ENCODE measurements at places on chromosomes 4 and X. TPM values are rescaled to one million over a fixed set of nuclear protein-coding genes. Genes with fewer than 3 reads are reported as not detected.

XAGE1B gene
- not detected for total RNA-seq

FRAS1 gene
- 7.1 TPM for total RNA-seq

DNA sequence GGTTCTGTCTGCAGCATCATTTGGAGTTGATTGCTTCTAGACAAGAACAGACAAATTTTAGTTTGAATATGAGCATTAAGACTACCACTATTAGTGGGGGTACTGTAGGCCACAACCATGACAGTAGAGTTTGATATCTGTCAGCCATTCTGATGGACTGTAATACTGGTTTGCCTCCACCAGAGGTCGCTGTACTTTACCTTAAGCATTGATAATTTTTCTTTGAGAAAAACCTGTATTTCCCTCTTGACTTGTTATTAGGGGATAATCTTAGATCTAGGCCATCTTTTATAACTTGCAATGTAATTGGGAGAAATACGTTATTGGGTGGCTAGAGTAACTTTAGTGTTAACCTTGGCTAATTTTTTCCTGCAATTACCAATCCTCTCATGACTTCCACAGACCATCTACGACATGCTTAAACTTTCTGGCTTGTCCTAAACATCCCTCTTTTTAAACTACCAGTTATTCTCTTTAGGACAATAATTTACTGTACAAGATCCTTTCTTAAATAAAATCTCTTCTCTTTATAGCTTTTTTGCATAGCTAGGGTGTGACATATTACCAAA, 562.4 kb downstream of the MAGEB5 start:
- no peaks in the 10 kb centered on the region for H3K27me3 ChIP-seq
- no peak overlapping the region for H3K27ac ChIP-seq
- DNase-seq = no peak
- no peak overlapping the region for H3K4me3 ChIP-seq
- H3K4me1 ChIP-seq = no peaks in the 10 kb centered on the region

GRCh38 chrX:134990801-134991481, at the start of gene SMIM10:
Gene SMIM10 (plus strand): TSS chrX:134990991. CDS start chrX:134991096, 105 bp downstream.
- H3K27me3 ChIP-seq = no peaks in the 10 kb centered on the region
- peak within 1 kb of the TSS; percentile 34 for H3K27ac ChIP-seq
- DNase-seq = peak; percentile 9
- no peaks in the 10 kb centered on the region for H3K4me1 ChIP-seq
- H3K36me3 ChIP-seq = no peaks in the 10 kb centered on the region

DNA sequence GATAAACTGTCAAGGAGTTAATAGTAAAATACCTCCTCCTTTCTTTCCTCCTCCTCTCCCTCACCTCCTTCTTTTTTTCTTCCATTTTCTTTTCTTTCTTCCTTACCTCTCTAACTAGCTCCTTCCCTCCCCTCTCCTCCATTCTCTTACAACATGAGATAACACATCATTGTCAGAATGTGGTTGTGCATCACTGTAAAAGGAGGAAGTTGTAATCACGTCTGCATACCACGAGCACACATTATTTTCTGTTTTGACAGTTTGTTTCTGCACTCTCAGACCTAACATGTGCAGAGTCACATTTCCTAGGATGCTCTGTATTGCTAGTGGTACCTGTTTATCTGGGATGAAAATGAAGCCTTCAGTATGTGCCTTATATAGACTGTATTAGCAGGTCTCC, 9.1 kb downstream of the SLIT2 start:
- no peak overlapping the region for H3K27ac ChIP-seq
- H3K27me3 ChIP-seq = no peaks in the 10 kb centered on the region
- no peak overlapping the region for H3K4me3 ChIP-seq
- DNase-seq = no peak
- H3K36me3 ChIP-seq = no peaks in the 10 kb centered on the region

DNA sequence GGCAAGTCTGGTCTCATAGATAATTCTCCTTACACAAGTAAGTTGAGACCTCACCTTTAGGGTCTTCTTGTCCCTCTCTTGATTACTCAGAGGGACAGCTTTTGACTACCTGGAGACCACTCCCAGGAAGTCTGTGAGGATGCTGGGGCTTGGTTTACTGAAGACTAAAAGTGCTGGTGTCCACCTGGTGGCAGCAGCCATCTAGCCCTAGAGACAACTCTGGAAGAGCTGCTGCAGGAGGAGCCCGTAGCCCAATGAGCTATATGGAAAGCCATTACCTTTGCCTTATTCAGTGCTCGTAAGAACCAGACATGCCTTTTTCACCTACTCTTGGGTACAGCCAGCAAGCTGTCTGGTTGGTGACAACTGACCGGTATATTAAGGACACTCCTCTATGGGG, 7.3 kb downstream of the FGFBP2 start:
- H3K4me3 ChIP-seq = no peak overlapping the region
- no peaks in the 10 kb centered on the region for H3K27me3 ChIP-seq
- no peaks in the 10 kb centered on the region for H3K36me3 ChIP-seq
- H3K4me1 ChIP-seq = no peaks in the 10 kb centered on the region
- H3K27ac ChIP-seq = no peak overlapping the region
- DNase-seq = no peak

GRCh38 chr4:152269448-152270191, 266.3 kb downstream of the FBXW7 start:
- H3K4me1 ChIP-seq = no peaks in the 10 kb centered on the region
- no peaks in the 10 kb centered on the region for H3K27me3 ChIP-seq
- DNase-seq = no peak
- H3K4me3 ChIP-seq = no peak overlapping the region
- H3K27ac ChIP-seq = no peak overlapping the region

DNA sequence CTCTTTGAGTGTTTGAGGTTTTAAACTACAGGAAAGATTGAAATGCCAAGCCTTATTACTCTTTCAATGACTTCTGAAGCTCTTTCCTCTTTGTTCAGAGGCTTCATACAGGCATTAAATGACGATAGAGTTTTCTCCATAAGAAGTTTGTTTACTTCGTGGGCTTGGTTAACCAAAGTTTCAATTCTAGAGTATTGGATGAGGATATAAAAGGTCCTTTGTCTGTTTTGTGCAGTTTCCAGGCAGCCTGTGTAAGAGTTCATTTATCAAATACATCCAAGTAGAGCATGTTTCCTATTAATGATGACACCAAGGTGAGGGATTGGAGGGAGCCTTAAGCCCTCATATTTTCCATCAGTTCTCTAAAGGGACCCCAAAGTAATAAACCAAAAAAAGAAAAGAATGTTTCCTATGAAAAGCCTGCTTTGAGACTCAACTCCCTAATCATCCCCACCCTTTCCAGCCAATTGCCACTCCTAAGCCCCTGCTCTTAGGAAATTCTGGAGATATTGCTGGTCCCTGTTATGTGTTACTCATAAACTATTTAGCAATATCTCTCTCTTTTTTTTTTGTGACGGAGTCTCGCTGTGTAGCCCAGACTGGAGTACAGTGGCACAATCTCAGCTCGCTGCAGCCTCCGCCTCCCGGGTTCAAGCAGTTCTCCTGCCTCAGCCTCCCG, 106.2 kb upstream of the IL13RA1 start:
- no peak for DNase-seq
- H3K27ac ChIP-seq = no peak overlapping the region
- H3K4me3 ChIP-seq = no peak overlapping the region
- H3K4me1 ChIP-seq = no peaks in the 10 kb centered on the region
- H3K36me3 ChIP-seq = peaks cover 3% of the 10 kb centered on the region
- no peaks in the 10 kb centered on the region for H3K27me3 ChIP-seq

DNA sequence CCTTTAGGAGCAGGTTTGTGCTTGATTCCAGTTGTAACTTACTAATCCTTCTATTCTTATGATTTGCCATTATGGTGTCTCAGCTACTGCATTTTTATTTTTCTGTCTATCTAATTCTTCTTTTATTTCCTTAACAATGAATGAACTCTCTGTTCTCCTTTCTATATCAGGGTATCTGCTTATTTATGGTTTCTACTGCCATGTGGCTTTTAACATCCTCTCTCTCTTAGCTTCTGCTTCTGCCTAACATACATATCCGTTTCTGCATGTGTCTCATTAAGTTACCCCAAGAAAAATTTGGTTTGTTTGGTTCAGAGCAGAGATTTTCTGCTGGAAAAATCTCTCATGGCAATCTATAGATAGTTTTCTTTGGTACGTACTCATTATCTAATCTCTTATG, 614.4 kb downstream of the RPA4 start:
- DNase-seq = no peak
- H3K4me3 ChIP-seq = no peak overlapping the region
- H3K27me3 ChIP-seq = no peaks in the 10 kb centered on the region
- no peaks in the 10 kb centered on the region for H3K4me1 ChIP-seq

NLGN4X gene
- 2.7 TPM for total RNA-seq

GRCh38 chrX:1401611-1402430, 9.9 kb upstream of the SLC25A6 start:
- no peak for DNase-seq
- no peaks in the 10 kb centered on the region for H3K27me3 ChIP-seq

DNA sequence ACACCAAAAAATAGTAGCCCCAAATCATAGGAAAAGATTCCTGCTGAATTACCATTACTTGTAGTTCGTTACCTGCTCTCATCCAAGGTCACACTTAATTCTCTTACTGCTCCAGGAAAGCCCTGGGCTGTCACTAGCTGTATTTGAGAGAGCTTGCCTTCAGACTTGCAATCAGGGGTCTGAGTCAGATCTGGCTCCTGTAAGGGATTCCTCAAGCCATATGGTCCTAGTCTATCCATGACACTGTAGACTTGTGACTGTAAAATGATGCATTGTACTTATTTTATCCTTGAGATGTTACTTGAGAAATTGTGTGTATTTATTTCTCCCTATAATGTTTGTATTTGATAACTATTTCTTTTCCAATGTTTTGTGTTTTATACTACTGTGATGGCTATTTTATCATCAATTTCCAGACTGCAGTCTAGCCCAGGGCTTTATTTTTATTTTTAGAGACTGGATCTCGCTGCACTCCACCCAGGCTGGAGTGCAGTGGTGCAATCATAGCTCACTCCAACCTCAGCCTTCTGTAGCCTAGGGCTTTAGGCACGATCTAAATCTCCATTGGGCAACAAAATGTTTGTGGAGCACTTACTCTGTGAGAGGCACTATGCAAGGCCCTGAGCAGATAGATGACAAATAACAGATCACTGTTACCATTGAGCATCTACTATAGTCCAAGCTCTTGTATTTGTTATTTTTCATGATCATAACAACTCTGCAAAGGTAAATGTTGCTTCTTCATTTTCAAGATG, 24.2 kb downstream of the ERVMER34-1 start:
- DNase-seq = no peak
- no peaks in the 10 kb centered on the region for H3K36me3 ChIP-seq
- H3K27ac ChIP-seq = no peak overlapping the region
- no peaks in the 10 kb centered on the region for H3K4me1 ChIP-seq
- H3K4me3 ChIP-seq = no peak overlapping the region
- H3K27me3 ChIP-seq = no peaks in the 10 kb centered on the region

GRCh38 chr4:147355847-147356246, 125.0 kb upstream of the EDNRA start:
- no peak overlapping the region for H3K27ac ChIP-seq
- no peaks in the 10 kb centered on the region for H3K27me3 ChIP-seq
- no peak for DNase-seq
- peaks cover 3% of the 10 kb centered on the region for H3K4me1 ChIP-seq
- H3K4me3 ChIP-seq = no peak overlapping the region
- no peaks in the 10 kb centered on the region for H3K36me3 ChIP-seq

DNA sequence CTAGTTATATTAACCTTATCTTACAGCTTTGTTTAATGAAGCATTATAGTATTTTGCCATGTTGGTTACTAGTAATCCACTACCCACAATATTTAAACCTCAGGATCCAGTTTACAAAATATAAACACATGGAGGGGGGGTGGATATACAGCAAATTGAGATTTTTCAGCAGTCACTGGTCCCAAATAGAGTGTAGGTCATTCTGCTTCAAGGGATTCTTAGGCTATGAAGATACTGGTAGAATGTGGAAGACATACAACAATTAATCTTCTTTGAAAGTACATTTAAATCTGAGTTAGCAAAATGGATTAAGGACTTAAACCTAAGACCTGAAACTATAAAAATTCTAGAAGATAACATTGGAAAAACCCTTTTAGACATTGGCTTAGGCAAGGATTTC, 569.6 kb downstream of the ZNF674 start:
- H3K4me3 ChIP-seq = no peak overlapping the region
- H3K4me1 ChIP-seq = no peaks in the 10 kb centered on the region
- H3K27ac ChIP-seq = no peak overlapping the region
- no peak for DNase-seq
- no peaks in the 10 kb centered on the region for H3K27me3 ChIP-seq

GRCh38 chrX:124232523-124233201, 99.8 kb upstream of the TEX13D start:
- no peak for DNase-seq
- H3K36me3 ChIP-seq = no peaks in the 10 kb centered on the region
- H3K27ac ChIP-seq = no peak overlapping the region
- H3K4me3 ChIP-seq = no peak overlapping the region
- no peaks in the 10 kb centered on the region for H3K27me3 ChIP-seq

ERCC6L gene
- 0.41 TPM for total RNA-seq

DNA sequence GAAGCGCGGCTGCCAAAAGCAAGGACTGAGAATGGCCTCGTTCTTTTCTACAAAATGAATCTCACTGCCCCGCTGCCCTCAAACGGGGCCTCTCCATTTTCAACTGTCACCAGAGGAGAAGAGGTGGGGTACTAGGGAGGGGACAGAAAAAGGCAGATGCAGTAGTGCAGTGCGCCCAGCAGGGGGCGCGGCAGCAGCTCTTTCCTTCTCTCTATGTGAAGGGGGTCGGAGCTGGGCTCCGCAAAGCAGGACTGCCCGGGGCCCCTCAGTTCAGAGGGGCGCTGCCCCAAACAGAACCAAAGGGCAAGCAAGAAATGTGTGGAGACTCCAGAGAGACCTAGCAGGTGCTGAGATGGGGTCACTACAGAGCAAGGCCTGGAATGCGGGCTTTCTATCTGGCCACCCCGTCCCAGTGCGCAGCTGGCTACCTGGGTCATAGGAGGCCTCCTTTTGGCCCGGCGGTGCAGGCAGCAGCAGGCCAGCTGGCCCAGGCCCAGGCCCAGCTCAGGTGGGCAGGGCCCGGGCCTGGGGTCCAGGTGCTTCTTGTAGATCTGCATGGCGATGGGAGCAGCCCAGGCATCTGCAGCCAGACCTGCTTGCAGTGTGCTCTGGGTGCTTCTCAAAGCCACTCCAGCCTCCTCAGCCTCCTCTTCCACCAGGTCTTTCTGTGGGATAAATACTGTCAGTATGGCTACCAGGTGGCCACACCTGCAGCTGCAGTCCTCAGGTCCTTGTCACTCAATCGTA, 5.9 kb downstream of the IRAK1 start:
- no peak overlapping the region for H3K4me3 ChIP-seq
- DNase-seq = no peak
- no peaks in the 10 kb centered on the region for H3K4me1 ChIP-seq
- H3K27ac ChIP-seq = no peak overlapping the region
- H3K27me3 ChIP-seq = no peaks in the 10 kb centered on the region

PAGE4 gene
- total RNA-seq = not detected

All from thoracic aorta (tissue), 2 donors.